Activated CD4-positive, CD25-positive, alpha-beta regulatory T cell treated with anti-CD3 and anti-CD28 coated beads, Interleukin-2, amount 50 U/mL, for 16 hours (primary cell): ENCODE measurements at places on chromosomes 2 and 18.

- DNase-seq = no peak
Measured at GRCh38 chr2:27537287-27537686, 40.6 kb downstream of the GCKR start.

- DNase-seq = no peak
Measured at GRCh38 chr2:43161650-43162510, 64.5 kb downstream of the ZFP36L2 start.

- DNase-seq = no peak
Measured at GRCh38 chr18:59921384-59921891, 21.6 kb downstream of the PMAIP1 start.

DNA sequence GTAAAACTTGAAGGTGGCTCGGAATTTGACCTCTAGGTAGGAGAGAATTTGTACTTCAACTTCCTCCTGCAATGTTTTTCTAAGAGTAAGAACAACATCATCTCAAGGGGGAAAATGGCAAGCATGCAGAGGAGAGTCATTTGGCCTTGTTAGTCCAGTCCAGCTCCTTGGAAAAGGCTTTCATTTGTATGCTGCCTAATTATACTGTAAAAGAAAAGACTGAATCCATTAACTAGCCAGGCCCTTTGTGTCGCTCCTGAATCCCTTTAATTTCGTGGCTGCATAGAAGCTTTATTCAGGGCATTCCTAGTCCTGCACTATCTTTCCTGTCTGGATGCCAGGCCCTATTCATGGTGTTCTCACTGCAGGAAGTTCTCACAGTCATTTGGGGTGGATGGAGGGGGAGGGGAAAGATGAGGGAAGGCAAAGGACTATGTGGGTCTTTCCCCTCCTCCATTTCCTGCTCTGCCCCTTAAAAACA lies 36.0 kb downstream of the PHLPP1 start:
- DNase-seq = no peak

- DNase-seq = no peak
Measured at GRCh38 chr2:120111193-120111592, 98.3 kb downstream of the EPB41L5 start.

DNA sequence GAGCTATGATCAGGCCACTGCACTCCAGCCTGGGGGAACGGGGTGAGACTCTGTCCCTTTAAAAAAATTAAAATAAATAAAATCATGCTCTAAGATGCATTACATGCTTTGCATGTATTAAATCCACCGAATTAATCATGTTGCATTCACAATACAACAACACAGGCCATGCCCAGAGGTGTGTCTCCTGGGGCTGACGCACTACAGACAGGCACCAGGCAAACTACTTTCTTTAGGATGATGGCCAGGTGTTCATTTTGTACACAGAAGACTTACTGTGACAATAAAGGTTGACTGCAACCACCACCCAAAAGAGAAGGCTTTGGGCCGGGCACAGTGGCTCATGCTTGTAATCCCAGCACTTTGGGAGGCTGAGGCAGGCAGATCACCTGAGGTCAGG lies 226.8 kb upstream of the PXDN start:
- DNase-seq = no peak

DNA sequence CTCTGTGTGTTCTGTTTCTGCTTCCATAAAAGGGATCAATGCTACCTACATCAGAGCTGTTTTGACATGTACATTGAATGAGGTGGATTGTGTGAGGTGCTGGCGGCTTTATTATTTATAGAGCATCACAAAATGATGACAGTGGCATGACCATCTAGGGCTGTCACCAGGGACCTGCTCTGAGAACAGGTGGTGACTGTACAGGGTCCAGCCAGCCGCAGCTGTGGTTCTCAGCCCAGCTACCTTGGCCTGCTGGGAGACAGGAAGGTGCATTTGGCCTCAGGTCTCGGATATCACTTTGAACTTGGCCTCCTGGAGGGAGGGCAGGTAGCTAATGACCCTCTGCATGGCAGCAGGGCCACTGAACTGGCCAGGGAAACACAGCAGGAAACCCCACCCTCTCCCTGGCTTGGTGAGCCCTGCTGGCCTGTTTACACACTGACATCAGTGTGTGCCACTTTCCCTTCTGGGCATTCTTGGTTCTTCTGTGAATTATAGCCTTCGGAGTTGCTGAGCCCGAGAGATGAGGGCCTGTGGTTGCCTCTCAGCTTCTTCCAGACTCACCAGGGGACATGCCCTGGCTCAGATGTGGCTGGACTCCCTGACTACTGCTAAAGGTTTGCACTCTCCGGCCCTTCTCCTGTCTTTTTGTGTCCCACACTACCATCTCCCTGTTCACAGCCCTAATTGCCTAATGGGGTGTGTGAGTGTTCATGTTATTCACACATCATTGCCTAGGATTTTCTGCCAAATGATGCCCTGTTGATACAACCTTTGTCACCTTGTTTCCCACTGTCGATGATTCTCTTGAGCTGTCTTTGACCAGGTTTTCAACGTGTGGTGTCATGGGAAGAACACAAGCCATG lies 109.2 kb upstream of the RAB12 start:
- DNase-seq = no peak

DNA sequence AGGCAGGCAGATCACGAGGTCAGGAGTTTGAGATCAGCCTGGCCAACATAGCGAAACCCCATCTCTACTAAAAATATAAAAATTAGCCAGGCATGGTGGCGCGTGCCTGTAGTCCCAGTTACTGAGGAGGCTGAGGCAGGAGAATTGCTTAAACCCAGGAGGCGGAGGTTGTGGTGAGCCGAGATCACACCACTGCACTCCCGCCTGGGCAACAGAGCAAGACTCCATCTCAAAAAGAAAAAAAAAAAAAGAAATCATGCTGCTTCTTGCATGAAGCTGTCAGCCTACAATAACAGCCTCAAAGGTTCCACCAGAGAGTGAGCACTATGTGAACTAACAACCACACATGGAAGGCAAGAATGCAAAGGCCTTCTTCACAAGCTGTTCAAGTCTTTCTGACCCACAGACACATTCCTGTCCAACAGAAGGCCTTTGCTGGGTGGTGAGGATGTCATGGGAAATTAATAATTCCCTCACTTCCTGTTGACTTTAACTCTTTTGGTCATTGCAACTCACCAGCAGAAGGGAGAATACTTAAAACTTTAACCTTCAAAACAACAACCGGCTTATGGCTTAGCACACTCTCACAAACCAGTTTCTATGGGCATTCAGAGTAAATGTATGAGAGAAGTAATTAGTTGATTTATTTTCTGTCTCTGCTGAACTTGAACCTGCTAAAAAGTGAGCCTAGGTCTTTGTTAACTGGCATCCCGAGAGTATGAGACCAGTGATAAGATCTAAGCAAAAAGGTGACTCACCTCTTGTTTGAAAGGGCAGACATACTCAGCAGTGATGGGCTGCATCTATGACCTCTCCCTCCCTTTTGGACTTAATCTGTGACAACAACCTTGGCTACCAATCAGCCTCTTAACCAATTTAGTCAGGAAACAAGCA lies 11.8 kb downstream of the PLEKHM3 start:
- DNase-seq = no peak

DNA sequence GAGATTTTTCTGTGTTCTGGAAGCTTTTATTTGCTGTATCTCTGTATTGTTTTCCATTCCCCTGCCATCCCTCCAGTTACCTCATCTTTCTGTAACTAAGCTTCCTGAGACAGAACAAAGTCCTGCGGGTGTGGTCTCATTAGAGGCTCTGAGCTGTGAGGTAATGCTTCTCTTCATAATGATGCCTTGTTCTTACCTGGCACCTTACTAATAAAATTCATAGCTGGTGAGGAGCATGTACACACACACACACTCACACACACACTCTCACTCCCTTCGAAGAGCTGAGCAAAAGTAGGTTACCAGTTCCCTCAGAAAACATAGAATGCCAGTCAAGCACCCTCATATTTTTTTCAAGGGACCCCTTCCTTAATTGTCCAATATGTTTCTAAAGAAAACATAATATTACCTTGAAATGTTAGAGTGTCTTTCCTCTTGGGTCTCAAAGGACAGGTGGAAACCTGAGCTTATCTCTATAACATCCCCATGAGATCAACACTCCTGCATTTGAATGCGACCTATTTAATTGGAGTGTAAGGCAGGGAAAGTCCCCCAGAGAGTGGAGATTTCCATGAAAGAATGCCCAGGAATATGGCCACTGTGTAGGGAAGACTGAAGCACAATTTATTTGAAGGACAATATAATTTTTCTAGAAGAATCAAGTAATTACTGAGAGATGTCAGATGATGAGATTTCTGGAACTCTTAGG lies 161.6 kb upstream of the NCK2 start:
- DNase-seq = no peak

GRCh38 chr2:225602205-225602604 lies 202.7 kb downstream of the NYAP2 start:
- DNase-seq = no peak

DNA sequence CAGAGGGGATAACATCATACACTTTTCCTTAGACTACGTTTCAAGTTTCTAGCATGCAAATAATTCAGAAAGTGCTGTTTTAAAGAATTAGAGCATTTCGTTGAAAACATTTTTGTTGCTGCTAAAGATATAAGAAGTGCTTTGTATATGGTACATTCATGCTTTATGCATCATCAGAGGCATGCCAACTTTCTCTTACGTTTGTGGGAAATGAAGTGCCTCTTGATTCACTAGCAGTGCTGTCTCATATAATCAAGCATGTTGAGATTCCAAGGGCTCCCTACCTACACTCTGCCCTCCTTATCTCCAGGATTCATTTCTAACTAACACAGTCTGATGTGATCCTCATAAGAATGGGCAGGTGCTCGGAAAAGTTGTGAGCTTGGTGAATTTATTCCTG lies 748.6 kb upstream of the DDX18 start:
- DNase-seq = no peak

DNA sequence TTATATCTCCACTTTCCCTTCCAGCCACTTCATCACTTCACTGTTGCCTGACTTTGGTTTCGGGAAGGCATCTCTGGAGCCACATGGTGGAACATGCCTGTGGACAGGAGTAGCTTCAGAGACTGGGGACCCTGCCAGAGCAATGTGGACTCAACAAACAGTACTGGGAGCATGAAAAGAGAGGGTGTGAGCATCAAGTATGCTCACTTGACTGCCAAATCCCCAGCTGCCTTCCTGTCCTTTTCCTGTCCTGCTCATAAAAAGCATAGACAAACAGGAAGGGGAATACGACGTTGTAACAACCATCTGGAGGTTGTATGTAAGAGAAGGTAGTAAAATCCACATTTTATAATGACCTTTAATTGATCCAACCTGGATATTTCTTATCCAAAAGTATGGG lies 61.3 kb upstream of the CSRNP3 start:
- no peak for DNase-seq

- DNase-seq = no peak
Measured at GRCh38 chr2:95375532-95376150, 26.9 kb upstream of the FAHD2A start.

GRCh38 chr2:174868878-174869277 lies 104.6 kb upstream of the CHRNA1 start:
- DNase-seq = no peak

- no peak for DNase-seq
Measured at GRCh38 chr2:138787053-138787666, 7.0 kb upstream of the NXPH2 start.

GRCh38 chr2:137020452-137021196 lies 255.3 kb downstream of the THSD7B start:
- no peak for DNase-seq

GRCh38 chr2:52918551-52918950 lies 849.1 kb upstream of the CHAC2 start:
- no peak for DNase-seq

- DNase-seq = no peak
Measured at GRCh38 chr18:55470826-55471225, 117.2 kb downstream of the TCF4 start.

DNA sequence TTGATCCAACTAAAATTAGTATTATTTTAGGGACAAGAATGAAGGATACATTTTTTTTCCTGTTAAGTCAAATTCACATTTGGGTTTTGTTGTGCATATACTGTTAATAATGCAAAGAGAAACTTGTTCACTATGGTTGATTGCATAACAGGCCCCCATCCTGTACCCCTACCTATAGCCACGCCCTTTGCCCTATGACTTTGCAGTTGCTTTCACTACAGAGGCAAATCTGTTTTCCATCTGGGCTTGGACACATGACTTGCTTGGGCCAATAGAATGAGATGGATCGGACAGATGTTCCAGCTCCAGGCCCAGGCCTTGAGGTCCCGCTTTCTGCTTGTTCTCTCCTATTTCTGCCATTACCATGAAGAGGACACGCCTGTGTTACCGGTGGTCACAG lies 278.5 kb upstream of the HNRNPA3 start:
- no peak for DNase-seq

GRCh38 chr2:9653485-9654271 lies 22.9 kb upstream of the YWHAQ start:
- no peak for DNase-seq

DNA sequence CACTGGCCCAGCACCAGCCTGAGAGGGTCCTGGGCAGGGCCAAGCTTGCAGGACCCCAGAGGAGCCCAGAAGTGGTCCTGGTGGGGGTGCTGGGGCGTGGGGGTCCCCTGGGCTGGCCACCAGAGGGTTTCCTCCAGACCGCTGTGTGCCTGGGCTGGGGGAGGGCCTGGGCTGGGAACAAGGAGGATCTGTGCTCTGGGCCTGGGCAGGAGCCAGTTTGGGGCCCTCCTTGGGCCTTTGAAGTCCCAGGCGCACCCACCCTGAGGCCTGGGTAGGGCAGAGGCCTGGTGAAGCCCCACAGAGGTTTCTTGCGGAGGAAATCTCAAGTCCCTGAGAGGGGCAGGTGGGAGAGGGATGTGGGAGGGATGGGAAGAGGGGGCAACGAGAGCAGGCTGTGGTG lies 63.4 kb upstream of the GPC1 start:
- DNase-seq = no peak

DNA sequence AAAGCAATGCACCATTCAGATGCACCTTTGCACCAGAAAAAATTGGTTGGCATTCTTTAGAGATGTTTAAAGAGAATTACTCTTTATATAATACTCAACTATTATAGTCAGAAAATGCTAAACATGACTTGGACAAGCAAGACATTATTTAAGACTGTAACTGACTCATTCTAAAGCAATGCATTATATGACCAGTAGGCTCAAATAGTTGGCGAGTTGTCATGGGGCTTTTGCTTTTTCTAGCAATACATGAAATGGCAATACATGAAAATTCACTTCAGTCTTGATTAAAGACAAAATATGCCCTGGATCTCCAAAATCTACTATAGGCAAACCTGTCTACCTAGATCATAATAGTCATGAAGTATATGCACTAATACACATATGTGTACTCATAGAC lies 216.9 kb upstream of the VWC2L start:
- no peak for DNase-seq

DNA sequence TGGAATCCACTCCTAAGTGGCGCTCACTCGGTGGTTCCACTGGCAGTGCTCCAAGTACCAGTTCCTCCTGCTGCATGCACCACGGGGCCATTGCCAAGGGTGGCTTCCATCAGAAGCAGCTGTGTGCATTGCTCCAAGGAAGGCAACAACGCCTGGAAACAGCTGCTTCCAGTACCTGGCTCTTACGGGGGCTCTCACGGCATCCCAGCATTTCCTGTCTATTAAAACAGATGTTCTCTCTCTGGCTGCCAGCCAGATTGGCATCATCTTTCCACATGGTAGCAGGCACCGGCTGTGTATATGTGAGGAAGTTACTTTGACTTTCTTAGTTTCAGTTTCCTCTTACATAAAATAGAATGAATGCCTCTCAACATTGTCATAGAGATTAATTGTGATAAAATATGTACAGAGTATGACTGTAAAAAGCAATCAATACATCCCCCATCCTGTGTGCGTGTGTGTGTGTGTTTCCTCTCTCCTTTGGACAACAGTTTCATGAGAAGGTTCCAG lies 84.9 kb downstream of the CMPK2 start:
- DNase-seq = no peak

GRCh38 chr18:21242780-21243401 lies 859 bp downstream of the GREB1L start:
- no peak for DNase-seq

GRCh38 chr2:186599186-186599778 lies 9.4 kb downstream of the ITGAV start:
- DNase-seq = no peak
